ENCODE measurements at places on chromosomes 13 and 19.

GRCh38 chr19:32165750-32166149 lies 179.7 kb upstream of the ZNF507 start:
- no peak for DNase-seq

DNA sequence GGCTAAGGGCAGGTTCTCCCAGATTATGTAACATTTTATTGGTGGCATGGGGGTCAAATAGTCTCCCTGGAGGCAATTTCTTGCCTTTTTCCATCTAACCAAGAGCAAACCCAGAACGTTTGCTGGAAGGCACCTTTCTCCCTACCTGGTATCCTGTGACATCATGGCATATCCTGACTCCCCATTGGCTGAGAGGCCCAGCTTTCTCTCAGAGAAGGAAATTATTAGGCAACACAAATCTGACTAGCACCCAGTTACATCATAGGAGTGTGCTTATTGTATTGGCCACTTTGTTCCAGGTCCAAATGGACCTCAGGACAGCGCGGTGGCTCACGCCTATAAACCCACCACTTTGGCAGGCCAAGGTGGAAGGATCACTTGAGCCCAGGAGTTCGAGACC lies 13.0 kb downstream of the NTN5 start:
- DNase-seq, result no peak

DNA sequence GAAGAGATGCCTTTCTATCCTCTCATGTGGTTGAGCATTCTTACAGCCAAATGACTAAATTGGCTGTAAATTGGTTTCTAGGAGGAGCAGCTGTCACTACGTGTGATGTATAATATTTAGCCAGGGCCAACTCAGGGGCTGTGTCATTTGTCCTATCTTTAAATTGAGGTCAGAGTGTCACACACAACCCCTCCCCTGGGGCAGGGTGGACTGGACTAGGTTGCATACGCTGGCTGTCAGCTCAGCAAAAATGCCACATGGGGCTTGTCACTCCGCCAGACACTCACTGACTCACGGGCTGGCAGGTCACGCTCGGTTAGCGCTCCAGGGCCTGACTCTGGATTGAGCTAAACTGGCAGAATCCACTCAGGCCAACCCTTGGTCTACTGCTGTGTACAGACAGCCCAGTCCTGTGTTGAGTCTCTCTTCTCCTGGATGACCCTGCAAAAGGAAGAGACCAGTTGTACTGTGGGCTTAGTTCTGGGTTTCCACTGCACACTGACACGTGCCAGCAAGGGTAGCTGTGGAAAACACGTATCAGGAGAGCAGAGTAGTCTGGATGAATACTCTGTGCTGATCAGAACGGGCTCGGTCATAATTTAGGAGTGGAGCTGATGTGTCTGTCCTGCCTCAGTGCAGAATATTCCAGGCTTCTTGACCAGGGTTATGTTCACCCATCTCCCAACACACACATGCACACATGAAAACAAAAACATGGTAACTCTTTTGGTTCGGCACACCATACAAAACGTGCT lies 29.1 kb downstream of the SHISA2 start:
- DNase-seq, result peak; percentile 47

DNA sequence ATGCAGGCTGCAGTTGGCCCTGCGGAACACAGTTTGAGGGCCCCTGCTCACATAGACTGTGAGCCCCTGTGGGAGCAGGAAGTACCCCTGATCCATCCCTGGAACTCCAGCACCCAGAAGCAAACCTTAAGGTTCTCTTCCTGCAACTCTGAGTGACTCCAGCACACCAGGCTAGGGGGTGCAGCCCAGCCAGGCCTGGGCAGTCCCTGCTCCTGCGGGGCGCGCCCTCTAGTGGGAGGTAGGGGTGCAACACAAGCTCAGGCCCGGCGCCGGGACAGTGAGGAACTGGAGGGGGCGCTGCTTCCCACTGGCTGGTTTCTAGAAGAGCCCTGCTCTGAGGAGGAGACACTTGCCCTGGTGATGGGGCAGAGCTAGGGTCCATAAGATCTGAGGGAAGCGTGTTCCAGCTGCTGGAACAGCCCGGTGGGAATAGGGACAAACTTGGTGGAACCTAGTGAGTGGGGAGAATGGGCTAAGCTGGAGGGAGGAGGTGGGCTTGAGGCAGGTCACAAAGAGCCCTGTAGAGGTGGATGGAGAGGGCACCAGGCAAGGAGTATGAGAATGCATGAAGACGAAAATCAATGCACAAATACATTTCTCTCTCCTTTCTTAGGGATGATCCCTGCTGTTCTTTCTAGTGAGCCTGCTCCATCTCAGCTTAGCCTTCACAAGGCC lies 5.0 kb downstream of the ZSCAN5A start:
- peak; percentile 78 for DNase-seq

DNA sequence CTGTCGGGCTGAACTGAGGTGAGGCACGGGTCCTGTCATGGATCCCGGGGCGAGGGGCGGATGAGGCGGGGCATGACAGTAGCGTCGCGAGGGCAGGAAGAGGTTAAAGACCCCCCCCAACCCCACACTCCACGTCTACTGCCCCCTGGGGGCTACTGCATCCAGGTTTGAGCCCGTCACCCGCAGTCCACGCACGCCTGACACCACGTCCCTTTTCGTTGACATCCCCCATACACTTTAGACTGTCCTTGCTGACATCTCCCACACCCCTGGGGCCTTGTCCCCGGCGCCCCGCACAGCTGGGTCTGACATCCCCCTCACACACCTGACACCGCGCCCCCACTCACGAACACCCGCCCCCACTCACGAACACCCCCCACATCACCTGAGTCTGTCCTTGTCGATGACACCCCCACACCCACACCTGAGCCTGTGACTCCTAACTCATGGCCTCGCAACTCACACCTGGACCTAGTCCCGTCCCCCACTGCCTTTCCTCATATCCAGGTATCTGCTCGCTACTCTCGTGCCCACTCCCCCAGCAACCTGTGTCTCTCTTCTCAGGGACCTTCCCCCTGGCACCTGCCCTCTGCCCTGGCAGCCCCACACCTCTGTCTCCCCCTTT lies 416 bp downstream of the SLC25A42 start:
- DNase-seq, result no peak

DNA sequence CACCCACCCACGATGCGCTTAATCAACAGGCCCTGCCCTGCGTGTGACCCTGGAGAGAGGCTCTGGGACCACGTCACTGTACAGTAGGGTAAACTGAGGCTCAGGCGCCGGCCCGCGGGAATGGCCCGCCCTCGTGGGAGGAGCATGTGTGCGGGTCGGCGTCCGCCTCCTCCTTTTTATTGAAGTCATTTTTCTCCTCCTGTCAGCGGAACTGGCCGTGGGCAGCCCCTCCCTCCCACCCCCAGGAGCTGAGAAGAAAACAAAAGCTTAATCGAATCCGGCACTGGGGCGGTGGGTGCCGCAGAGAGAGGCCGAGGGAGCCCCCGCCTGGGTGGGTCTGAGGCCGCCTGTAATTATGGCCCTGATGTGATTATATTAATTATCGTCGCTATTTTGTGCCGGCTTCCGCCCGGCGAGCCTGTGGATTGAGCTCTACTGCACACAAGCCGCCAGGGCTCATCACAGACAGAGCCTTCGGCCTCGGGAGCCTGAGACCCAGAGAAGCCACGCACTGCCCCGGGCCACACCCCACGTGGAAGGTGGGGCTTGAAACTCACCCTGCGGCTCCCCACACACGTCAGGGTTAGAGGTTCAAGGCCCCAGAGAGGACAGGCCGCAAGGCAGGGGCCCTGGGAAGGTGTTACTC lies 7.0 kb downstream of the C2CD4C start:
- DNase-seq, result no peak

GRCh38 chr19:33823341-33823740 lies 26.7 kb downstream of the KCTD15 start:
- DNase-seq, result no peak

GRCh38 chr13:44662515-44662914 lies 86.4 kb upstream of the TSC22D1 start:
- no peak for DNase-seq

- DNase-seq, result no peak
Observed at GRCh38 chr13:50613356-50613831, 230.1 kb downstream of the DLEU7 start.

GRCh38 chr13:100506600-100507422 lies 81.8 kb downstream of the GGACT start:
- DNase-seq, result no peak

GRCh38 chr19:40550951-40551350 lies 25.7 kb upstream of the SHKBP1 start:
- no peak for DNase-seq

- DNase-seq, result no peak
Observed at GRCh38 chr13:44272692-44273091, 100.9 kb upstream of the SERP2 start.

- DNase-seq, result peak; percentile 3
Observed at GRCh38 chr13:112452380-112453206, 76.4 kb downstream of the SPACA7 start.

GRCh38 chr19:29400917-29401711 lies 124.7 kb upstream of the VSTM2B start:
- no peak for DNase-seq

GRCh38 chr13:61286148-61286745 lies 129.4 kb downstream of the PCDH20 start:
- no peak for DNase-seq

DNA sequence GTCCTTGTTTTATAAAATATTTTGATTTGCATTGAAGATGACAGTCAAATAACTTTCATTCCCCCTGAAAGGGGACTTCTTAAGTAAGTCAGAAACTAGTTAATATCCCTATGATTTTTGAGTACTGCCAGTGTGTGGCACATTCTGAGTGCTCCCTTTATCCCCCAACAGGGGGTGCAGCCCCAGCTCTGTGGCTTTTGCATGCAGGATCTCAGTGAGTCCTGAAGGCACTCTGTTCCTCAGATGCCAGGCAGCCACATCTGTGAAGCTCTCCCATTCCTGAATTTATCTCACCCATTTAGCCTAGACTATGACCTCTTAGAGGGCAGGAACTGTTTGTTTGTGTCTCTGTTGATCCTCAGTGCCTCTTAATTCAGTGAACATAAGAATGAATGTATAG lies 123.1 kb downstream of the CDK8 start:
- DNase-seq, result peak; percentile 29

GRCh38 chr19:30540761-30541160 lies 168.6 kb downstream of the ZNF536 start:
- no peak for DNase-seq

GRCh38 chr13:27199696-27200095 lies 28.1 kb upstream of the USP12 start:
- DNase-seq, result no peak

- DNase-seq, result no peak
Observed at GRCh38 chr13:73364736-73365135, 305.9 kb downstream of the KLF5 start.

DNA sequence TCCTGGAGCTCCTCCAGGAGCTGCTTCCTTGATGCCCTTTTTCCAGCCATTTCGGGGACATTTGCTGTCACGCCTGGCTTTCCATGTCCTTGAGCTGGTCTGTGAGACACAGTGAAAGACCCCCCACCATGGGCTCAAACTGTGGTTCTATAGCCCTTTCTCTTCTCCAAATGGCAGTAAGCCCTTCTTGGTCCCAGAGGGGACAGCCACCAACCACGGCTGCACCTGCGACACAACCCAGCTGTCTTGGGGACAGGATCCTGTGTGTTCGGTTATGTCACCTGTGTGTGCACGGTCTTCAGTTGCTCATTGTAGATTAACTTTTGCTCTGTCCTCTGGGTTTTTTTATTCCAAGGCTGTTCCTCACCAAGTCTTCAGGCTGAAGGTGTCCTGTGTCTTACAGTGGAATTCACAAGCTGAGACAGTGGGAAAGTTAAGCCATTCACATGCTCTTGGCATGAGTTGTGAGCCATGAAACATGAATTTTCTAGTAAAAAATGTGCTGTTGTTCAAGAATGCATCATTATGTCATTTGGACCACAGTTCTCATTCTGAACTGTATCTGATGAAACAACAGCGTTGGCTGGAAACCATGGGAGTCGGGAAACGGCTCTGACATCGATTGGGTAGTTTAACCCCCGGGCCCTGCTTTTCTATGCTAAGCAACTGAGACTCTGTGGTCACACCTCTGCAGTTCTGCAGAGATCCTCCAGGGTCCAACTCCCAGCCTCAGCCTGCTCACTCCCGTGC lies 129.5 kb upstream of the MCF2L start:
- DNase-seq, result peak; percentile 82

- no peak for DNase-seq
Observed at GRCh38 chr19:29439688-29440550, 85.9 kb upstream of the VSTM2B start.

- no peak for DNase-seq
Observed at GRCh38 chr13:98941126-98941525, 36.7 kb downstream of the DOCK9 start.

- DNase-seq, result no peak
Observed at GRCh38 chr19:39138221-39139211, 12.9 kb downstream of the PAK4 start.

- DNase-seq, result peak; percentile 53
Observed at GRCh38 chr13:108963846-108964600, 334.6 kb downstream of the MYO16 start.

- DNase-seq, result no peak
Observed at GRCh38 chr19:10363789-10364281, 16.5 kb downstream of the TYK2 start.

DNA sequence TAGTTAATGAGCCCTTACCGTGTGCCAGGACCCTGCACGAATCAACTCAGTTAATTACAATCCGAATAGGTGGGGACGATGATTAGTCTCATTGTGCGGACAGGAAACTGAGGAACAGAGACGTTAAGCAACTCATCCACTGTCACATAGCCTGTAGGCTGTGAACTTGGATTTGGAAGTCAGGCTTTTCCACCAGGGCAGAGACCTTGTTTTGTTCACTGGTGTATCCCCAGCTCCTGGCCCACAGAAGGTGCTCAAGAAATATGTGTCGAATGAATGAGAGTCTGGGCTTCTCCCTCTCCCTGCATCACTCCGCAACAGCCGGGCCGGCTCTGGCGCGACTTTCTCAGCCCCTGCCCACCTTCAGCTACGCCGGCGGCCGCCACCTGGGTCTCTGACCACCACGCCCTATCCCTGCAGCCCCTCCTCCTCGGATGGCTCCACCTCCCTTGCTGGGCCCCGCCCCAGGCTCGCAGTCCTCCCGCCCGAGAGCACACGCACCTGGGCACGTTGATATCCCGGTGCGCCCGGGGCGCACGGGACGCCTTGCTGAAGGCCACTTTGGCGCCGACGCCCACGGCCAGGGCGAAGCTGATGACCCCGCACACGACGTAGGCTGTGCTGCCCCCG lies 1.3 kb downstream of the SHISA7 start:
- no peak for DNase-seq

DNA sequence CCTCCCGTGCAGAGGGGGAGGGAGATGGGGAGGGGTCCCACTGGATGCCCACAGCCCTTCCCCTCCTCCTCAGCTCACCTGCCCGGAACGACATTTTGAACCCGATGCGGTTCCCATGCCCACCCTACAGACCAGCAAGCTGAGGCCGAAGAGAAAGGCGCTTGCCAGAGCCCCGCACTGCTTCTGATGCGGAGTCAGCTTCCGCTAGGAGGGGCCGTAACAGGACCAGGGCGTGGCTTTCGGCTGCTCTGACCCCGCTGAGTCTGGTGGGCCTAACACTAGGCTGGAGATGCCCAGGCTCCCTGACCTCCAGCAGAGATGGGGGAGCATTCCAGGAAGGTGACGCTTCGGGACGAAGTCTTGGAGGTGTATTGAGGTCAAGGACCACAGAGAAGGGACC lies 6.7 kb downstream of the ONECUT3 start:
- no peak for DNase-seq

- DNase-seq, result no peak
Observed at GRCh38 chr19:17720440-17720839, 1.2 kb downstream of the MAP1S start.

- DNase-seq, result no peak
Observed at GRCh38 chr13:21550918-21551317, 53.1 kb downstream of the MICU2 start.
